ENCODE measurements at places on chromosomes 7 and 10. TPM values are rescaled to one million over a fixed set of nuclear protein-coding genes. Genes with fewer than 3 reads are reported as not detected.

The STOX1 gene
- 19.8 TPM for total RNA-seq

The SFTPA1 gene
- not detected for total RNA-seq

The HOXA2 gene
- total RNA-seq: 0.47 TPM

The DNAH11 gene
- total RNA-seq: not detected

The CARD11 gene
- 87.2 TPM for total RNA-seq

The TCERG1L gene
- not detected for total RNA-seq

The CHN2 gene
- 9.1 TPM for total RNA-seq

The JMJD1C gene
- total RNA-seq: 141 TPM

The LMOD2 gene
- not detected for total RNA-seq

The CLEC2L gene
- not detected for total RNA-seq

The COL28A1 gene
- 0.69 TPM for total RNA-seq

The CTTNBP2 gene
- not detected for total RNA-seq

The ZNF485 gene
- total RNA-seq: 12.7 TPM

The CREB5 gene
- 52.1 TPM for total RNA-seq

The TECTB gene
- total RNA-seq: not detected

The OPN4 gene
- not detected for total RNA-seq

The CALHM1 gene
- total RNA-seq: 0.61 TPM

The PTF1A gene
- not detected for total RNA-seq

The HPSE2 gene
- not detected for total RNA-seq

The HSPA12A gene
- 0.07 TPM for total RNA-seq

The NOM1 gene
- 25.0 TPM for total RNA-seq

The C10orf105 gene
- total RNA-seq: not detected

The LIPF gene
- total RNA-seq: 0.22 TPM

The TMEM213 gene
- total RNA-seq: not detected

The CALML3 gene
- total RNA-seq: not detected

The OR2A2 gene
- not detected for total RNA-seq

The CH25H gene
- not detected for total RNA-seq

The TDRD1 gene
- not detected for total RNA-seq

All from Karpas-422 (cell line).